ENCODE measurements at places on chromosomes 12 and 14.

- DNase-seq: no peak
Observed at GRCh38 chr14:21589317-21589716, 9.4 kb upstream of the OR10G3 start.

- DNase-seq: no peak
Observed at GRCh38 chr12:116325336-116325664, 47.8 kb upstream of the MED13L start.

DNA sequence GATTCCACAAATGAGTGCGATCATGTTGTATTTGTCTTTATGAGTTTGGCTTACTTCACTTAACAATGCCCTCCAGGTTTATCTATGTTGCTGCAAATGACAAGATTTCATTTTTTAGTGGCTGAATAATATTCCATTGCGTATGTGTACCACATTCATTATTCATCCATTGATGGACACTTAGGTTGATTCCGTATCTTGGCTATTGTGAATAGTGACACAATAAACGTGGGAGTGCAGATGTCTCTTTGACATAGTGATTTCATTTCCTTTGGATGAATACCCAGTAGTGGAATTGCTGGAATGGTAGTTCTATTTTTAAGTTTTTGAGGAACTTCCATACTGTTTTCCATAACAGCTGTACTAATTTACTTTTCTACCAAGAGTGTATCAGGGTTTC, 23.5 kb downstream of the AKAP6 start:
- DNase-seq: no peak

DNA sequence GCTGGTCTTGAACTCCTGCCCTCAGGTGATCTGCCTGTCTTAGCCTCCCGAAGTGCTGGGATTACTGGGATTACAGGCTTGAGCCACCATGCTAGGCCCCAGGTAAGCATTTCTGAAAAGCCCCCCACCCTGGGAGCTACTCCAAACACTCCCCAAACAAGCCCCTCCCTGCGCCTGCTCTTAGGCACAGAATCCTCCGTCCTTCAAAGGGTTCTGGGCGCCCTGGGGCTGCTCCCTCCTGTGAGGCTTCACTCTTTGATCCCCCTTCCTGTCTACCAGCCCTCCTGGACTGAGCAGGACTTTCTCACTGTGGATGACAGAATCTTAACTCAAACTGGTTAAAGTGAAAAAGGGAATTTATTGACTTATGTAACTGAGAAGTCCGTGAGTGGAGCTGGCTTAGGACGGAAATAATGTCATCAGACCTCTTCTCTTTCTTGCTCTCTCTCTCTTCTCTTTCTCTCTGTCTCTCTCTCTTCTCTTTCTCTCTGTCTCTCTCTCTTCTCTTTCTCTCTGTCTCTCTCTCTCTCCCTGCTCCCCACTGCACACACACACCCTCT, 66.9 kb upstream of the CLMN start:
- no peak for DNase-seq

DNA sequence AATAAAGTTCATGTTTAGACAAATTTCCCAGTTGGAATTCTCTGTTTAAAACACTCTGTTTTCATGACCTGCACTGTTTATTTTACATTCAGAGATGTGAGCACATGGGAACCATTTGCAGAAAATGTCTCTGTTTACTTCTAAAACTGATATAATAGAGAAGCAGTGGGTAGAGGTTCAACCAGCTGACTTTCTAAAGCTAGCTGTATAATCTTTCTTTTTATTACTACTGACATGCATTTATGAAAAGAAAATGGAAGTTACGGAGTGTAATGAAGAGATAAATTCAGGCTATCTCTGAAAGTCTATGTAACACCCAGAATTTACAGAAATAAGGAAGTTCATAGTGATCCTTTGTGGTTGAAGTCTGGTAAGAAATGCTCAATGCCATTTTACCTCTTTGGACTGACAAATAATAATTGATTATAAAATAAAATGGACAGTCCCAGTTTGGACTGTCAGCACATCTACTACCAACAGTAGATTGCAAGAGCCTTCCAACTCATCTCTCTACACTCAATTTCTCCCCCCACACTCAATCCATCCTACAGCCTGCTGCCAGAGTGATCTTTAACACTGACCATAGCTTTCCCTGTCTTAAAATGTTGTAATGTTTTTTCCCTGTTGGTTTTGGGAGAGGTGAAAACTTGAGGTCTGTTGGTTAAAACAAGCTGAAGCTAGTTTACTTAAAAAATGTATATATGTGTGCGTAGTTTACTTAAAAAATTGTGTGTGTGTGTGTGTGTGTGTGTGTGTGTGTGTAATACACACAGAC, 137.4 kb downstream of the AEBP2 start:
- no peak for DNase-seq

GRCh38 chr14:50943943-50944646, at the start of gene PYGL:
TSS of gene PYGL (minus strand) at chr14:50944483. CDS start at chr14:50944403, 80 bp downstream.
- peak; percentile 50 for DNase-seq

GRCh38 chr14:69980457-69981425, 101.5 kb downstream of the SMOC1 start:
- no peak for DNase-seq

DNA sequence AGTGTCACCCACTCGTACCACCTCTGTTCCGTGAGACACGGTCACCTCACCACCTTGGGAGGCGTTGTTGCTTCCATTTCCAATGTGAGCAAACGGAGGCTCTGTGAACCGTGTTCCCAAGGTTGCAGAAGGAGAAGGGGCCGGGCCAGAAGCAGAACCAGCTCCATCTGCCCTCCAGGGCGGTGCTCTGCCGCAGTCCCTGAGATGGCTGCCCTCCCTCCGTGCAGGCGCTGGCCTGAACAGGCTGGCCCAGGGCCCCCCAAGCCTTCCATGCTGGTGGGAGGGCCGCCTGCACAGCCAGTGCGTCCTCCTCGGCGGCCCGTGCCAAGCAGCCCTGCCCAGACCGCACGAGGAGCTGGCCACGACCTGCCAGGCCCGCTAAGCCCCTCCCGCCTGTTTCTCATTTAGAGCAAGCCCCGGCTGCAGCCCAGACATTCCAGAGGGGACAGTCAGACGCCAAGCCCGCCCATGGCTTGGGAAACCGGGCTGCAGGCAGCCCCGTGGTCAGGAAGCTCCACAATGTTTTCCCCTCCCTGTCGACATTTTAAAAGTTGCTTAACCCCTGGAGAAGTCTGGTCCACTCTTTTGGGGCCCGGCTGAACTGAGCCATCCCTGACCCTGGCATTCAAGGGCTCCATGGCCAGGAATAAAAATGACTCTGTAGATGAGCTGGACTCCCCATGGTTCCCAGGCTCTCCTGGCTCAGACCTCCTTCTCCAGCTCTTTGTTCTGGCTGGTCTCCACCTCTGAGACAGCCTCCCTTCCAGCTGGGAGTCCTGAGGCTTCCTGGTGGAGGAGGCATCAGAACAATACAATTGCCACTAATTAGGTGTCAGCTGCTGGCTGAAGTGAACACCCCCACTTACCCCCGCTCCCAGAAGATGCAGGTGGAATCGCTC, 236.0 kb downstream of the BCL11B start:
- no peak for DNase-seq

DNA sequence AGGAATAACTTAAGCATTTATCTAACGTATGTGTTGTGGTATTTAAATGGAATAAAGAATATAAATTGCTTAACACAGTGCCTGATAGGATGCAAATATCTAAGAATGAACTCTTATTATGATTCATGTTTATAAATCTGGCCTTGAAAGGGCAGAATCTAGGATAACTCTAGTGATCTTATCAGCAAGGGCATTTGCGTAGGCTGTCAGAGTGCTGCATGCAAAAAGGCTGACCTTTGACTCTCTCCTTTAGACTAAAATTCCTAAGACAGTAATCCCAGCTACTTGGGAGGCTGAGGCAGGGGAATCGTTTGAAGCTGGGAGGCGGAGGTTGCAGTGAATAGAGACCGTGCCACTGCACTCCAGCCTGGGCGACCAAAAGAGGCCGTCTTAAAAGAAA, 31.3 kb upstream of the ANP32D start:
- no peak for DNase-seq

GRCh38 chr14:76729953-76730505, 31.2 kb upstream of the VASH1 start:
- DNase-seq: no peak

DNA sequence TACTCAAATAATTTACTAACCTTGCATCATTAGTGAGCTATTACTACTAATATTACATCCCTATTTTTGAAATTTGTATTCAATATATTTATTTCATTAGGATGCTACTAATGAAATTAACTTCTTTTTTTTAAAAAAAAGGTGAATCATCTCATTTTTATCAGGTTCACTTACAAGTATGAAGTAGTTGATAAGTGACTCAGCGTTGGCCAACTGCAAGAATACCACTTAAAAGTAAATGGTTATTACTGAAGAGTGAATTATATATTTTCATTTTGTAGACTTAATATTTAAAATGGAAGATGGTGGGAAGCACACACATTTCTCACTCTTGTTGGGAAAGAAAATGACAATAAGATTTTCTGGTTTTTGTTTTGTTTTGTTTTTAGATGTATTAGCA, 19.6 kb downstream of the OR4N2 start:
- DNase-seq: no peak

DNA sequence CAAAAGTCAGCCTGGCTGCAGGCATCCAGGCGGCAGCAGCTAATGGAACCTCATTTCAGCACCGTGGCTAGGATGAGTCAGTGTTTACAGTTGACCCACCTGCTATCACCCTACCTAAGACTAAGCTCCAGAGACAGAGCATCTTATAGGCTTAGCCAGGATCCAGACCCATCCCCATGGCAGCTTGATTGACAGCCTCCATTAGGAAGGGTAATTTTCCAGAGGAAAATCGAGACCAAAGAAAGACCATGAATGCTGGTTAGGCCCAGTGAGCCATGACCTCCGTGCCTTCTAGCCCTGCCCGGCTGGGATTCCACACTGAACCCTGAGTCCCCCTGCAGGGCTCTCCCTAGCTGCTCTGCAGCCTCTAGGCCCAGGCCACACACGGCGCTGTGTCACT, 38.7 kb downstream of the TUNAR start:
- no peak for DNase-seq

DNA sequence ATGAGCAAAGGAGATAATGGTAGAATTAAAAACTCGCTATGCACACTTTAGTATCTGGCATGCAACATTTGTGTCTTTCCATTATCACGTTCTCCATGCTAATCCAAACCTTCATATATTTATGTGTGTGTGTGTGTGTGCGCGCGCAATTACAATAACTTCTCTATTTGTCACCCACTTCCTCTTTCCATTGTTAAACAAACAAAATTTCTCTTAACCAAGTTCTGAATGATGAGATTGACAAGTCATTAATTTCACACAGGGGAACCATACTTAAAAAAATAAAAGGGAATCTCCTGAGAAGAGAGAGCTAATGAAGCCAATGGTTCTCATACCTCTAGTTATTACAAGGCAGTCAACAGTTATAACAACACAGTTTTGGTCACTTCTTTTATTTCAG, 575.9 kb upstream of the MDGA2 start:
- no peak for DNase-seq

GRCh38 chr14:65495196-65495595, 82.7 kb downstream of the FUT8 start:
- no peak for DNase-seq

DNA sequence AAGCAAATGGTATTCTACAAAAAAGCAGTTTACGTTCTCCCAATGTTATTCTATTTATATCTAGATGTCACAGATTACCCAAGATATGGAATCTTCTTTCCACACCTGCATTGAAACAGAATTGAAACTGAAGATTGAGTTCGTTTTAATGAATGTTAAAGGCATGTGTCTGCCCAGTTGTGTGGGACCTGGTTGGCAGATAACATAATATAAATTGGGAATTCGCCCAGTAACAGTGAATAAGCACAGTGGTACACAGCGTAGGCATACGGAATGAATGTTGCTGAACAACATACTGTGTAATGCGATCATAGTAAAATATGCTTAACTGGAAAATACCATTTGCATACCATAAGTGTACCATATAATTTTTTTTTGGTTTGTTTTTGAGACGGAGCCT, 4.3 kb downstream of the KHNYN start:
- no peak for DNase-seq

- DNase-seq: peak; percentile 21
Observed at GRCh38 chr14:105857220-105857825, 330.9 kb downstream of the TMEM121 start.

- DNase-seq: no peak
Observed at GRCh38 chr12:132538663-132538990, 48.7 kb downstream of the FBRSL1 start.

- no peak for DNase-seq
Observed at GRCh38 chr14:68939181-68939892, 39.8 kb downstream of the ACTN1 start.

GRCh38 chr14:35284506-35284905, 7.7 kb upstream of the PSMA6 start:
- no peak for DNase-seq

GRCh38 chr12:31508436-31509150, 82.3 kb downstream of the DENND5B start:
- no peak for DNase-seq

- DNase-seq: no peak
Observed at GRCh38 chr12:55681142-55682077, 26.3 kb downstream of the ITGA7 start.

DNA sequence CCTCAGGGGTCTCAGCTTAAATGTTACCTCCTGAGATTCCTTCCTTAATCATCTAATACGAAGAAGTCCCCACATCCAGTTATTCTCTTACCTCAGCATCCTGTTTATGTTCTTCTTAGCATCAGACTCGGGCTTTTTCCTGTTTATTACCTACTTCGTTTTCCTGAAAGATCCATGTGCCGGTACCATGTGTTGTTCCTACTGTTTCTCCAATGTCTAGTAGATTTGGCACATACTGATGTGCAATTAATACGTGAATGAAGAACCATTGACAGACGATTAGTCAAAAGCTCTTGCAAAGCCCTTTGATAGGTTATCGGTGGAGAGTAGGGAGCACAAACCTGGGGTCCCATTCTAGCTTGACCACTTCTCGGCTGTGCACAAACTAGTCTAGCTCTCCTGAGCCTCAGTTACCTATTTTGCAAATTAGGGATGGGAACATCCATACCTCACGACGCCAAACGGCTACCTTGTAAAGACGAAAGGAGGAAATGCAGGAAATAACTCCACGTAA, 735 bp upstream of the MAPKAPK5 start:
- no peak for DNase-seq

DNA sequence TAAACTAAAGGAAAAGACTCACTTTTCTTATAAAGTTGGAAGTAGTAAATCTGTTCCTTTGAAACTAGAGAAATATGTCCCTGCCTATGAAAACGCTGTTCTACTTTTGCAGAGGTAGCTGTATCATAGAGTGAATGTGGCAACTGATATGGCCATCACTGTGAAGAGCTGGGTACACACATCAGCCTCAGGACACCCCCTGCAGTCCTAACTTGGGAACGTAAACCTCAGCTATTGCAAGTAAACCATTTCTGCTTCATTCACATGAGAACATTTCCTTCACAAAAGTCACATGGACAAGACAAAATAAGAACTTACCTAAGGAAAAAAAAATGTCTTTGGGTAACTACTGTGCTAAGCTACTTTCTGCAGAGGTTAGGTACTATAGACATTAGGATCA, 233.3 kb upstream of the PPFIA2 start:
- DNase-seq: no peak

DNA sequence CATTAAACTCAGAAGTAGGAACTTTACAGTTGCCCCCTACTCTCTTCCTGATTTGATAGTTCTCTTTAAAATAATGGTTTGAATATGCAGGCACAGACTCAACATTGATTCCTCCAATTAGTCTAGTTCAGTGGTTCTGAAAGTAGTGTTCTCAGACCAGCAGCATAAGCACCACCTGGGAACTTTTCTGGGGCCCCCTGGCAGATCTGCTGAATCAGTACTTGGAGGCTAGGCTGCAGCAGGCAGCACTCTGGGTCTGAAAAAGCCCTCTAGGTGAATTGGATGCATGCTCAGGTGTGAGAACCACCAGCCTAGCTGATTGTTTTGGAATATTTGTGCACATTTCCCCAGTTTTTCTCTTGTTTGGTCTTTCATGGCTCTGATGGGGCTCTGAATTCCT, 198.6 kb upstream of the NOS1 start:
- DNase-seq: no peak
